GM23338 (cell line): ENCODE measurements at places on chromosomes 13 and 19. TPM values are rescaled to one million over a fixed set of nuclear protein-coding genes. Genes with fewer than 3 reads are reported as not detected.

DNA sequence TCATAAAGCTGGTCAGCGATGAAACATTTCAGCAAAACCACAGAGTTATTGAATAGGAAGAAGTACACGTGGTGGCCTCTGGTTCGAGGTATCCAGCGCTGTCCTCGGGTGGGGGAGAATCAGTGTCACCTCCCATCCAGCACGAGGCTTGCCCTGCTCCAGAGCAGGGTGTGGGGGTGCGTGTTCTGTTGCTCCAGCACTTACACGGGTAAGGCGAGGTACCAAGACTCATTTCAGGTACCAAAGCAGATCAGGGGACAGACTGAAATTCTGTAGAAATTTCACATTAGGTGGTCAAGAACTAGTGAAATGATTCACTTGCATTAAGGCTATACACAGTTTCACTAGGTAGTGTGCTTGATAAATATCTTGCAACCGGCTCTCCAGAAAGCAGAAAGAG lies 164.2 kb upstream of the SOX1 start:
- H3K36me3 ChIP-seq, result no peaks in the 10 kb centered on the region
- H3K4me1 ChIP-seq, result no peaks in the 10 kb centered on the region
- H3K4me3 ChIP-seq, result no peak overlapping the region
- no peak overlapping the region for H3K27ac ChIP-seq
- DNase-seq, result no peak

GRCh38 chr13:112700291-112701060 lies 10.6 kb downstream of the ATP11A start:
- no peaks in the 10 kb centered on the region for H3K36me3 ChIP-seq
- no peak overlapping the region for H3K4me3 ChIP-seq
- no peak overlapping the region; the same call in 1 of the 2 replicates for H3K27ac ChIP-seq
- no peaks in the 10 kb centered on the region for H3K27me3 ChIP-seq

DNA sequence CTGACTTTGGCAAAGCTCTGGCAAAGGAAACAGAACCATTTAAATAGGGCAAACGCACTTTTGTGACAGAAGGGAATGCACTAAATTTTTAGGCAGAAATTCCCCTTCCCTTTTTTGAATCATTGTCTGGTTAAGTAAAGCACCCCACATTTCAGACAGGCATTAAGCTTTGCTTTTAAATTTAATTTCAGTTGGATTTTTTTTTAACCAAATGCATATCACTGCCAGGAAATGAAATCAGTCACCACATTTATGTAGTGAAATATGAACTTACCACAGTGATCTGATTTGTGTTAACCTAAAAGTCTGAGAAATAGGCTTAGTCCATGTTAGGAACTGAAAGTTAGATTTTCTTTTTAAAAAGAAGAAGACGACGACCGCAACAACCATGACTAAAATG lies 10.8 kb downstream of the GPR183 start:
- no peak for DNase-seq
- H3K36me3 ChIP-seq, result no peaks in the 10 kb centered on the region
- no peaks in the 10 kb centered on the region for H3K27me3 ChIP-seq
- H3K27ac ChIP-seq, result no peak overlapping the region
- H3K4me3 ChIP-seq, result no peak overlapping the region

DNA sequence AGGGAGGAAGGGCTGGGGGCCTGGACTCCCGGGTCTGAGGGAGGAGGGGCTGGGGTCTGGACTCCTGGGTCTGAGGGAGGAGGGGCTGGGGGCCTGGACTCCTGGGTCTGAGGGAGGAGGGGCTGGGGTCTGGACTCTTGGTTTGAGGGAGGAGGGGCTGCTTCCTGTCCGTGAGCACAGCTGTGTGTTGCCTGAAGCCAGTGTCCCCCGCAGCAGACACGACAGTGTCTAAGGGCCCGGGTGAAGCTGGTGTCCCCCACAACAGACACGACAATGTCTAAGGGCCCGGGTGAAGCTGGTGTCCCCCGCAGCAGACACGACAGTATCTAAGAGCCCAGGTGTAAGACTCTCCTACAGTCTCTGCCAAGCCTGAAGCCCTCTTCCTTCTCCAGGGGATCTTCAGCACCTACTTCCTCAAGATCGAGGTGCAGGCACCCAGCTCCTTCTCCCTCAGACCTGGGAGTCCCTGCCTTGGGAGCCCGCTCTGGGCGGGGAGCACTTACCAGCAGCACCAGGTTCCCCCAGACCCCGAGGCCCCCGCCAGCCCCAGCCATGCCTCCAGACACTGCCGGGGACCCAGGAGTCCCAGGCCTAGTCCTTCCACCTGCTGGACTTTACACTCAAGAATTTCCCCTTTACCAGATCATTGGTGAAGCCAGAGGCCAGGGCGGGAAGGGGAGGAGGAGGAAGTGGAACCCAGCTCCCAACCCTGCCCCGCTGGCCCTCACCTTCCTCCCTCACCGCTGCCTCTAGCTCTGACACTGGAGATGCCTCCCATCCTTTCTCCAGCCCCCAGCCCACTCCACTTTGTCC lies at the start of gene PTPRH:
TSS of gene PTPRH (minus strand) at position 622 of the 813 bp plus-strand sequence. CDS start at position 554, 68 bp downstream.
- H3K27ac ChIP-seq, result no peak within 1 kb of the TSS
- H3K4me1 ChIP-seq, result no peaks in the 10 kb centered on the region
- no peak within 1 kb of the TSS for H3K4me3 ChIP-seq

GRCh38 chr13:65378943-65379519 lies 1851.1 kb downstream of the PCDH9 start:
- H3K27ac ChIP-seq, result no peak overlapping the region
- peak; percentile 32 for DNase-seq
- no peaks in the 10 kb centered on the region for H3K4me1 ChIP-seq
- H3K4me3 ChIP-seq, result no peak overlapping the region
- no peaks in the 10 kb centered on the region for H3K27me3 ChIP-seq
- H3K36me3 ChIP-seq, result no peaks in the 10 kb centered on the region

DNA sequence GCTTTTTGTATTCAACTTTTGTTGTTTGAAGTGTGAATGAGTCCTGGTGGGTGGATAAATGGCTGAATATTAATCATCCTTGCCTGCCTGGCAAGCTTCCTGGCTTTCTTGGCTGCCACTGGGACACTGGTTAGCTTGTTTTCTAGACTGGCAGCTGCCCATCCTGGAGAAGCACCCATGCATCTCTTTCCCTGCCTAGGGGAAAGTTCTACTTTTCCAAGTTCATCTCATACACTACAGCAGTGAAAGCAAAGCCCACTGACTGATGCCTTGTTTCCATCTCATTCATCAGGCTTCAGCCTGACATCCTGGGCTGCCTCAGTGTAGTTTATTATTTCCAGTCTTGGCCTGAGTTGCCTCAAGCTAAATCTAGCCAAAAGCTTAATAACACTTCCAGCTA lies 244.8 kb downstream of the PCDH20 start:
- peaks cover 1% of the 10 kb centered on the region for H3K4me1 ChIP-seq
- H3K4me3 ChIP-seq, result no peak overlapping the region
- H3K27me3 ChIP-seq, result no peaks in the 10 kb centered on the region
- H3K27ac ChIP-seq, result no peak overlapping the region

DNA sequence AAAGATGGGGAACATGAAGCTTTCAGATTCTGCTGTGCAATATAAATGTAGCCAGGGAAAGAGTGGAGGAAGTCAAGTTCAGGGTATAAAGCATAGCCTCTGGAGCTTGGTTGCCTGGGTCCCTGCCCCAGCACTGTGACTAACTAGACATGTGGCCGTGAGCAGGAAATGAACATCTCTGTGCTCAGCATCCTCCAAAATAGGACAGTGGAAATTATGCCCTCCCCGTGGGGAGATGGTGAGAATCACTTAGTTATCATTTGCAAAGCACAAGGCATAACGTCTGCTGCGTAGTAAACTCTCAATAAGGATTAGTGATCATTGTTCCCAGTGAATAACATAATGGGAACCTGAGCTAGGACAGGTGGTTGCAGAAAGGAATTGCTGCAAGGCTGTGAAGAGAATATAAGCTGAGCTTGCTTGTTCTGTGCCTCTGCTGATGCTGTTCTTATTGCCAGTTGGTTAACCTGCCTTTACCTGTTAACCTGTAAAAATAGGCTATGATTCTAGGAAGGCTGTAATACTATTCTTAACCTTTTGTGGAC lies 441.0 kb downstream of the COG6 start:
- H3K36me3 ChIP-seq, result no peaks in the 10 kb centered on the region
- DNase-seq, result no peak
- no peaks in the 10 kb centered on the region for H3K4me1 ChIP-seq

DNA sequence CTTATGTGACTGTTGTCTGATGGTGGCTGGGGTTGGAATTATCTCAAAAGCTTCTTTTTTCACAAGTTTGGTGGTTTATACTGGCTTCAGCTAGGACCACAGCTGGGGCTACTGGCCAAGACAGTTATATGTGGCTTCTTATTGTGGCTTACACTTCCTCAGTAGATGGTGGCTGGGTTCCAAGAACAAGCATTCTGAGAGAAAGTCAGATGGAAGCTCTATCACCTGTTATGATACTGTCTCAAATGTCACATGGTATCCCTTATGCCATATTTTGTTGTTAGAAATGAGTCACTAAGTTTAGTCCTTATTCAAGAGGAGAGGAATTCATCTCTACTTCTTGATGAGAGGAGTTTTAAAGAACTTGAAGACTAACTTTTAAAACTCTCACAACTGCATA lies 41.6 kb downstream of the NDFIP2 start:
- H3K4me1 ChIP-seq, result no peaks in the 10 kb centered on the region; the same call in 1 of the 2 replicates
- no peak for DNase-seq
- H3K27me3 ChIP-seq, result no peaks in the 10 kb centered on the region
- H3K4me3 ChIP-seq, result no peak overlapping the region
- no peaks in the 10 kb centered on the region; the same call in 1 of the 2 replicates for H3K36me3 ChIP-seq

GRCh38 chr13:114112826-114113322 lies 19.5 kb downstream of the RASA3 start:
- H3K27ac ChIP-seq, result 0 out of 2 replicates have a peak overlapping the region, but pooled peaks have one; percentile 45
- H3K36me3 ChIP-seq, result no peaks in the 10 kb centered on the region
- peak; percentile 59 for DNase-seq

DNA sequence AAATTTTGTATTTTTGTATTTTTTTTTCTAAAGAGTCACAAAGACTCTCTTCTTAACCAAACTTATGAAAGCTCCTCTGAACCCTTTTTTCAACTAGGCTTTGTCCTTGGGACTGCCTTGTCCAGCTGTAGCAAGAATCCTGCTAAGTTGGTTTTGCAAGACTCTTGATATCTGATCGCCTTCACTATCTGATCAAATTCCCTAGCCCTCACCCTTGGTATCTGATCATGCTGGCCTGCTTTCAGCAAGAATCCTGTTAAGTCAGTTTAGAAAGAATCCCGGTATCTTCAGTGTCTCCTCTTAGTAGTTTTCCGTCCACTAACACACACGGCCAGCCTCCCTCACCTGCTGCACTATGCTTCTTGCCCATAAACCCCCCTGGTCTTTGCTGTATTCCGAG lies 1.9 kb upstream of the SIGLEC5 start:
- DNase-seq, result no peak
- no peaks in the 10 kb centered on the region for H3K4me1 ChIP-seq
- H3K27ac ChIP-seq, result no peak overlapping the region
- peaks cover 2% of the 10 kb centered on the region; the same call in 1 of the 2 replicates for H3K36me3 ChIP-seq

DNA sequence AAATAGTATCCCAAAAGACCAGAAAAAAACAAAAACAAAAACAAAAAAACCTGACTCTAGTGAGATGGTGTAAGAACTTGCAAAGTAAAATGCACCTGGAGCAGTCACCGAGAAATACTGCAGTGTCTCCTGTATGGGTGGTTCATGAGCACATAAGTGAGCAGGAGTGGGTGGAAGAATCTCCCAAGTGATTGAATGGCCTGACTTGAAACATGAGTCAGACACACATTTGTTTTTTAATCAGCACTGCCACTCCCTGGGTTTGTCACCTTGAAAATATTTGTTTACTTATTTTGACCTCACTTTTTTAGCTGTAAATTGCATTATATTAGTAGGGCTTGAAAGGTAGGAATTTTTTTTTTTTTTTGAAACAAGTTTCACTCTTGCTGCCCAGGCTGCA lies 2.0 kb downstream of the ZNF431 start:
- peaks cover 46% of the 10 kb centered on the region for H3K36me3 ChIP-seq
- H3K4me1 ChIP-seq, result 0 out of 2 replicates have a peak, but pooled peaks cover 3% of the 10 kb centered on the region
- H3K4me3 ChIP-seq, result no peak overlapping the region
- DNase-seq, result no peak
- H3K27me3 ChIP-seq, result no peaks in the 10 kb centered on the region

- DNase-seq, result no peak
- 0 out of 2 replicates have a peak, but pooled peaks cover 3% of the 10 kb centered on the region for H3K36me3 ChIP-seq
- peak overlapping the region; percentile 64; the same call in 1 of the 2 replicates for H3K27ac ChIP-seq
- peaks cover 11% of the 10 kb centered on the region for H3K4me1 ChIP-seq
- H3K27me3 ChIP-seq, result no peaks in the 10 kb centered on the region
- H3K4me3 ChIP-seq, result no peak overlapping the region
Observed at GRCh38 chr19:34982275-34982674, 17.8 kb upstream of the GRAMD1A start.

DNA sequence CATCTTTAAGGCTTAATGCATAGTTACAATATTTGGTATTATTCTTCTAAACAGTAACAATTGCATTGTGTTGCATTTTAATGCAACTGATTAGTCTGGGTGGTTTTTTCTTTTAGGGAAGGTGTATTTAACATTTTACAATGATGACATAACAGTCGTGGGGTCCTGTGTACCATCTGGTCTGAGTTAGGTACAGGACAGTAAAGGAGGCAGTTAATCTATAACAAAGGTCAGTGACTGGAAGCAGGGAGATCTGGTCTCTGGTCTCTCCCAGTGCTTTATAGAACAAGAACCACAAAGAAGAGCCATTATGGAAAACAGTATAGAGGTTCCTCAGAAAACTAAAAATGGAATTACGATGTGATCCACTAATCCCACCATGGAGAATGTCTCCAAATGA lies 2.7 kb upstream of the OR7G2 start:
- H3K4me3 ChIP-seq, result no peak overlapping the region
- no peak for DNase-seq
- no peaks in the 10 kb centered on the region for H3K4me1 ChIP-seq
- no peak overlapping the region for H3K27ac ChIP-seq
- no peaks in the 10 kb centered on the region for H3K36me3 ChIP-seq

- no peak overlapping the region for H3K27ac ChIP-seq
- no peaks in the 10 kb centered on the region for H3K36me3 ChIP-seq
- H3K4me3 ChIP-seq, result no peak overlapping the region
- no peak for DNase-seq
- H3K27me3 ChIP-seq, result no peaks in the 10 kb centered on the region
- 0 out of 2 replicates have a peak, but pooled peaks cover under 1% of the 10 kb centered on the region for H3K4me1 ChIP-seq
Observed at GRCh38 chr13:73334445-73334844, 275.6 kb downstream of the KLF5 start.

GRCh38 chr13:52159159-52159982 lies at the start of gene NEK3:
NEK3 (minus strand) TSS chr13:52159597; CDS start chr13:52156191, 3,406 bp downstream.
- H3K27me3 ChIP-seq, result peaks cover 7% of the 10 kb centered on the region
- peak within 1 kb of the TSS; percentile 86 for H3K4me3 ChIP-seq
- H3K27ac ChIP-seq, result no peak within 1 kb of the TSS
- no peaks in the 10 kb centered on the region for H3K36me3 ChIP-seq
- H3K4me1 ChIP-seq, result peaks cover 29% of the 10 kb centered on the region

GRCh38 chr13:41224113-41225110 lies 30.0 kb upstream of the KBTBD7 start:
- no peaks in the 10 kb centered on the region for H3K27me3 ChIP-seq
- DNase-seq, result no peak
- H3K27ac ChIP-seq, result no peak overlapping the region
- no peaks in the 10 kb centered on the region for H3K36me3 ChIP-seq
- no peak overlapping the region for H3K4me3 ChIP-seq

Gene ZNF865
- 10.3 and 12.1 TPM in 2 replicates for total RNA-seq

Gene SOHLH2
- total RNA-seq, result 2.8 and 3.5 TPM in 2 replicates

Gene RNASEH2A
- total RNA-seq, result 62.6 and 68.2 TPM in 2 replicates

Gene ZNF382
- 11.5 and 12.4 TPM in 2 replicates for total RNA-seq

Gene EPS8L1
- 40.6 and 47.5 TPM in 2 replicates for total RNA-seq

Gene CGB8
- total RNA-seq, result not detected in 2 replicates

Gene GPC6
- total RNA-seq, result 28.6 and 30.7 TPM in 2 replicates

Gene CGB5
- not detected in 2 replicates for total RNA-seq
